NCI-H1436 treated with DMSO at 0.1 percent for 48 hours (cell line): ENCODE measurements at places on chromosomes 7 and 10.

DNA sequence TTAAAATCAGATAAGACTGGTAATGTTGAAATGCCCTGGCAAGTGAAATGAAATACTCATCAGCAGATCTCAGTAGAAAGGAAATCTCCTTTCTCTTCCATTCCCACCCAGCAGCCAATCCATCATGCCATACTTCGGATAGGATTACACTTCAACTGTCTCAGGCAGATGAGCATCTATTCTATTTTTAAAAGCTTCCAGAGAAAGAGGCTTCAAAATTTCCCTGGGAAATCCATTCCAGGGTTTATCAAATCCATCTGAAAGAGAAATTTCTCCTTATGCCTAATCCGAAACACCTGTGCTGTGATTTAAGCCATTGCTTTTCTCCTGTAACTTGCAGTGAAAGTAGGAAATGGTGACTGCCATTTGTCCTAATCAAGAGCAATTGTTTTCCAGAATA, 60.4 kb upstream of the RAPGEF5 start:
- no peak for DNase-seq

DNA sequence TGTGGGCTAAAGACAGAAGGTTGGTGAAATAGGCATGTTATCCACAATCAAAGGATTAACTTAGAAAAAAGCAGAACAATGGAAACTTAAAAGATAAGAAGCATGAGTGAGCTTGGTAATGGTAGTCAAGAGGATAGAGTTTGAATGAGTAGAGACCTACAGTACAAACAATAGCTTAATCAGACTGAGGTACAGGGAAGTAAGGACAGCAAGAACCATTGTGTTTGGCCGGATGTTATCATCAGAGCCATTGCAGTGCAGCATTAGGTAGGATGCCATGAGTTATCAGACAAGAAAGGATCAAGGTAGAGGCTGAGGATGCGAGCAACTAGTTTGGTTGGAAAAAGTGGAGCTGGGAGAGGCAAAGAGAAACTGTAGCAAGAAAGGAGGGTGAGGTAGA, 353.3 kb upstream of the VSTM2A start:
- no peak for DNase-seq

DNA sequence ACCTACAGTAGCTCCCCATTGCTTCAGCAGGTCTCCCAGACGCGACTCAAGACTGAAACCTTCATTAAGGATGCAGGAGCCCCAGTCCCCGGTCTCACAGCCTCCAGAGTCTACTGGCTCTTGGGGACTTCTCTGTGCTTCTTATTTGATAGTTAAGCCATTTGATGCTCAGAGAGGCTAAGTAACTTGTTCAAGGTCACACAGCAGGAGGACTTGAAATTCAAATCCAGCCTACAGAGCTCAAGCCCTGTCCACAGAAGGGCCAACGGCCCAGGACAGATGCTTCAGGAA, 21.2 kb upstream of the ZMIZ1 start:
- DNase-seq, result no peak

GRCh38 chr7:30853576-30853975, 58.1 kb upstream of the AQP1 start:
- DNase-seq, result no peak

GRCh38 chr7:116785843-116786242, 76.5 kb upstream of the CAPZA2 start:
- DNase-seq, result no peak

DNA sequence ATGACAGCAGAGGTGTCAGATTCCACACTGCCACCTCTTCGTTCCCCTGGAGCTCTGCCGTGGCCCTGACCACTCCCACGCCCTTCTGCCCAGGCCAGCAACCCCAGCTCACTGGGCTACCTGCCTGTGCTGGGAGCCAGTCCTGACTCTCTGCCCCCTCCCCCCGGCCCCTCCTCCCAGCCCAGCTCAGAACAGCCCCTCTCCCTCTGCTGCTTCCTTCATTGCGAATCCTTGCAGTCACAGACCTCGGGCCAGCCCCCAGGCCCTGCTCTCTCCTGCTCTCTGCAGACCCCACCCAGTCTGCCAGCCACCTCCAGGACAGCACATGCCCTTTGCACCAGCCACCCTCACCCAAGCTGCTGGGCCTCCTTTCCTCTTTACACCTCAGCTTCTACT, 60.4 kb downstream of the TCERG1L start:
- DNase-seq, result no peak

DNA sequence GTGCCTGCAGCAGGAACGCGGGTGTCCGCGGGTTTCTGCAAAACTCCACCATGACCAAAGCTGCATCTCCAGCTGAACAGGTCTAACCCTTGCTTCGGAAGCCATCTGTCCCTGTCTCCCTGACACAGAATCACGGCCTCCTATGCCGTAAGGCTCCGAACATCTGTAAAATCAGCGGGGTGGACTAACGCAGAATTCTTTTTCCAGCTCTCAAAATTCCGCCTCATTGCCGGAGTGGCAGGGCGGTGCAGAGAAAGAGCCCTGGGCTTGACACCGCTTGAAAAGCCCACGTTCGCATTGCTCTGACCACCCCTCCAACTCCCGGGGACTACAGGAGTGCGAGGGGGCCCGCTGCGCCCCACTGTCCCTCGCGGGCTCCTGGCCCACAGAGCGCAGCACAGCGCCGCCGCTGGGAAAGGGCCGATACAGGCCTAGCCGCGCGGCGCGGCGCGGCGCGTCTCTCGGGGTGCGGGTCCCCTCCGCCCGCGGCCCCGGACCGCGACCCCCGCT, 409 bp downstream of the DNMBP start:
- no peak for DNase-seq

- DNase-seq, result no peak
Measured at GRCh38 chr7:11911900-11912299, 79.9 kb upstream of the THSD7A start.
